ENCODE measurements at places on chromosomes 12 and 14. TPM values are rescaled to one million over a fixed set of nuclear protein-coding genes. Genes with fewer than 3 reads are reported as not detected.

TOMM20L gene
- total RNA-seq = not detected

GPR84 gene
- 0.32 TPM for total RNA-seq

ART4 gene
- not detected for total RNA-seq

EPYC gene
- not detected for total RNA-seq

ACSS3 gene
- total RNA-seq = not detected

MOK gene
- 3.2 TPM for total RNA-seq

- no peaks in the 10 kb centered on the region for H3K27me3 ChIP-seq
- no peak for DNase-seq
- no peak overlapping the region for H3K27ac ChIP-seq
- no peaks in the 10 kb centered on the region for H3K36me3 ChIP-seq
- no peak overlapping the region for H3K4me3 ChIP-seq
- peaks cover 4% of the 10 kb centered on the region for H3K4me1 ChIP-seq
Measured at GRCh38 chr12:41441180-41441579, 253.1 kb downstream of the PDZRN4 start.

GRCh38 chr12:119274636-119275065 lies 59.9 kb upstream of the CCDC60 start:
- no peak overlapping the region for H3K27ac ChIP-seq
- no peaks in the 10 kb centered on the region for H3K27me3 ChIP-seq
- no peaks in the 10 kb centered on the region for H3K4me1 ChIP-seq
- no peak overlapping the region for H3K4me3 ChIP-seq

- H3K4me1 ChIP-seq = no peaks in the 10 kb centered on the region
- no peaks in the 10 kb centered on the region for H3K36me3 ChIP-seq
- no peak for DNase-seq
Measured at GRCh38 chr14:62162998-62163589, 400.9 kb downstream of the SNAPC1 start.

DNA sequence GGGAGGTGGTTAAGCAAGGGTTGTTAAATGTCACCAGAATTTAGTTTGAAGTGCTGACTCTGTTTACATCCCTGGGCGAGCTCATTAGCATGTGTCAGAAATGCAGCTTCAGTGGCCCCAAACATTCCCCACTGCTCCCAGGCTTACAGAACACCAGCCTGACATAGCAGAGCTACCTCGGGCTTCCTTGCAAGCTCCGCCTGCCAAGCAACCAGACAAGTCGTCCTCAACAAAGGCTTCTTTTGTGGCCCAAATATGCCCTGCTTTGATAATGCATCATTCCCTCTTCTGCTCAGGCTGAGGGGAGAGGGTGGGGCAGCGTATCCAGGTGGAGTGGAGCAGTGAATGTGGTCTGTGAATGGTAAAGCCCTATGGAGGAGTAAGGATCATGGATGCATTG lies 28.0 kb downstream of the ERH start:
- no peak overlapping the region for H3K27ac ChIP-seq
- peaks cover 8% of the 10 kb centered on the region for H3K36me3 ChIP-seq
- peaks cover 4% of the 10 kb centered on the region for H3K4me1 ChIP-seq

- no peak overlapping the region for H3K27ac ChIP-seq
- peaks cover 11% of the 10 kb centered on the region for H3K4me1 ChIP-seq
- DNase-seq = no peak
- no peaks in the 10 kb centered on the region for H3K36me3 ChIP-seq
- no peak overlapping the region for H3K4me3 ChIP-seq
- peaks cover 89% of the 10 kb centered on the region for H3K27me3 ChIP-seq
Measured at GRCh38 chr14:69570836-69571330, 3.8 kb downstream of the CCDC177 start.

DNA sequence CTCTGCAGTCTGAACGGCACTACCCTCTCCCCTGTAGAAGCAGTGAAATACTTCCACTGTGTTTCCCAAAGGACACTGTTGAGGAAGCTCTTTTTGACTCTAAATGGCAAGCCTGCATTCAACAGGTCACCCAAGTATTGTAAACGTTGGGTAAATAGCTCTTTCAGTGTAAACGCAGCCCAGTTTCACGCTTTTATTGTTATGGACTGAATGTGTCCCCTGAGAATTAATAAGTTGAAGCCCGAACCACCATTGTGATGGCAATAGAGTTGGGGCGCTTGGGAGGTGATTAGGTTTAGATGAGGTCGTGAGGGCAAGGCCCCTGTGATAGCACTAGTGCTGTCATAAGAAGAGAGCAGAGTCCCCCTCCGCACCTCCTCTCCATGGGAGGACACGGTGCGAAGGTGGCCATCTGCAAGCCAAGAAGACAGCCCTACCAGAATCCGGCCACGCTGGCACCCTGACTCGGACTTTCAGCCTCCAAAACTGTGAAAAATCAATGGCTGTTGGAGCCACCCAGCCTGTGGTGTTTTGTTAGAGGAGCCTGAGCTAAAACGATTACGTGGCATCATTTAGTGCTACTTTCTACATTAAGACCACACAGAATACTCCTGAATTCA lies 1.1 kb downstream of the SERPINA10 start:
- no peaks in the 10 kb centered on the region for H3K36me3 ChIP-seq
- H3K27ac ChIP-seq = no peak overlapping the region
- no peak for DNase-seq
